ENCODE measurements at places on chromosomes 1 and 21.
A peak's percentile ranks its signal among the peaks of the same experiment; 100 is the strongest.

DNA sequence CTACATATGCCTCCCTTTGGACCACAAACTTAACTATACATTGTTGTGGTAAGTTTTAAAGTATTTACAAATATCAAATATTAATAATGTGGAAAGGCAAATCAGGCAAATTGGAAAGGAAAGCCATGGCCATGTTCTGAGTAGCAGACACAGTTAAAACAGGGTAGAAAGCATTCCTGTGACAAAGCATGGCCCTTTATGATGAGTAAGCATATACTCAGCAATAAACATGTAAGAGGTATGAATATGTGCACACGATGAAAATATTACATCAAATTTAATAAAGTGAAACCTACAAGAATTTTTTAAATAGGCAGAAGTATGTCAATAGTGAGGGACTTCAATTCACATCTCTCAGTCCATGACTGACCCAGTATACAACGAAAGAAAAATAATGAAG lies 389.2 kb downstream of the DSCAM start:
- DNase-seq = no peak

DNA sequence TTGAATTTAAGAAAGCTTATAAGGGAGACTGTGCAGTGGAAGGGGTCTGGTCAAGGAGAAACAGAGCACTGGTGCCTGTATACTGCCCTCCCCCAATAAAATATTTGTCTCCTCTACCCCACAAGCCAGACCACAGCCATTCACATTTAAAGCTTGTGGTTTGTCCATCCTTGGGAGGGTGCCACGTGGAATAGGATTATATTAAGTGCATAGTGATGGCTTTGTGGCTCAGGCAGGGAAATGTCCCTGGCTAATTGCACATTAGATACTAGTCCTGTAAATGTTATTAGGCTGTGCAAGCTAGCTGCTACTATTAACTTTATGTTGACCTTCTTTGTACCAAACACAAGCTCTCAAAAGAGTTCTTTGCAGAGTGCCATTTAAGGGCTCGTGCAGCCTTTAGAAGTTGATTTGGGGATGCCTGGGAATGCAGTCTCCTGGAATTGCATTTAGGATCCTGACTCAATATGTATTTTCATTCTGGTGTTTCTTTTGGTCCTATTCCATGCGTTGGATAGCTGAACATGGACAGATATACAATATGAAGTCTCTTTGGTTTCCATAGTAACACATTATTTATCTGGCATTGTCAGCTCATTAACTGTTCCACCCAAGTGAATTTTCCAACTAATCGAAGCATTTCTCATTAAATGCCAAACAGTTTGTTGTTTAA lies 210.6 kb downstream of the ROR1 start:
- no peak for DNase-seq

GRCh38 chr1:109802136-109802900 lies 38.6 kb upstream of the EPS8L3 start:
- no peak for DNase-seq

DNA sequence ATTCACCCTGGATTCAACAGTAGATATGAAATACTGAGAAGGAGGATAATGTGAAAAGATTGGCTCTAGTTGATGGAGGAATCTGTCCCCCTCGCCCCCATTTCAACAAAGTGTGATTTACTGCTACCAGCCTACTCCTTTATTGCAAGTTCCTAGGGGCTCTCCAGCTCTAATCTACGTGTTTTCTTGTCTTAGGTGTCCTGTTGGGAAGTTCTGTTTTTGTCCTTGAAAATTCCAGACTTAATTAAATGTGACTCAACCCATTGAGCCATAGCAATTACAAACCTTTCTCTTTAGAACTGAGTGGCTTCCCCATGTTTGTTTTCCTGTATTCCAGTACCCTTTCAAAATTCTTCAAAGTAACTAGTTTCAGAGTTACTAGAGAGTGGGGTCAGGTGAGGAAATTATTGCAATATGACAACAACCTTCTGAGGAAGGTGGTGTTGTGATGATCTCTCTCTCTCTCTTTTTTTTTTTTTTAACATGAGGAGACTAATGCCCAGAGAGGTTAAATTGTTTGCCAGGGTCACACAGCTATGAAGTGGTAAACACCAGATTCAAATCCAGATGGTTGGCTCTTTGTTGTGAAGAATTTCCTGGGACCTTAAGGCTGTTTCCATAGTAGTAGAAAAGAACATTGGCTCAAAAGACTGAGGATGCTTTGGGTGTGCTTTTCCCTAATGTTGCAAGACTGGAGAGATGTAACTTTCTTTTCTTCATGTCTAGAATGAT lies 3.5 kb downstream of the RGL1 start:
- no peak for DNase-seq

DNA sequence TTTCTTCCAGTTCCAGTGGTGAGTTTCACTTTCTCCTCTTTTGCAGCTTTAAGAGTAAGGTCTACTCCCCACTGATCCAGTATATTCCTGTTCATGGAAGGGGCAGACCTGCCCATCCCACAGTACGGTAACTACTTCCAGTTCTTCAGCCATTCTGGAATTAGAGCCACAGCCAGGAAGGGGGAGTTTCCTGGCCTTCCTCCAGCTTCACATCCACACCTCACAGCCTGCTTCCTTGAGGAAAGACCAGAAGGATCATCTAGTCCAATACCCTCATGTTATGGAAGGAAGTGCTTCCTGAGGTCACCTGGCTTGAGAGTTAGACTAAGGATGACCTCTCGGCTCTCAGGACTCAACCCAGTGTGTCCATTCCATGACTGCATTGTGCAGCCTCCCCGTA lies 597.8 kb downstream of the KIF26B start:
- no peak for DNase-seq

DNA sequence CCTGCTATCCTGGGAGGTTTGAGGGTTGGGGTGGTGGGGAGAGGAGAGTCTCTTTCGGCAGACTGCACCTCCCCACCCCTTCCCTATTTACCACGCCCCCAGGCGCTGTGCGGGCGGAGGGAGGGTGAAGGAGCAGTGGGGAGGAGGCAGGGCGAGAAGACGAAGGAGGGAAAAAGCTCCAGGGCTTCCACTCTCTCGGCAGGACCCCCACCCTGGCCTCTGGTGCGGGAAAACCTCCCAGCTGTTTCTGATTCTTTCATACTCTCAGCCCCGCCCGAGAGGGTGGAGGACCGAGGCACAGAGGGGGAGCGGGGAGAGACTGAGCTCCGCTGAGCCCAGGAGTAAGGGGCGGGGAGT lies 866 bp upstream of the WNT2B start:
- peak; percentile 20 for DNase-seq
